ENCODE measurements at places on chromosomes 5 and 9.

DNA sequence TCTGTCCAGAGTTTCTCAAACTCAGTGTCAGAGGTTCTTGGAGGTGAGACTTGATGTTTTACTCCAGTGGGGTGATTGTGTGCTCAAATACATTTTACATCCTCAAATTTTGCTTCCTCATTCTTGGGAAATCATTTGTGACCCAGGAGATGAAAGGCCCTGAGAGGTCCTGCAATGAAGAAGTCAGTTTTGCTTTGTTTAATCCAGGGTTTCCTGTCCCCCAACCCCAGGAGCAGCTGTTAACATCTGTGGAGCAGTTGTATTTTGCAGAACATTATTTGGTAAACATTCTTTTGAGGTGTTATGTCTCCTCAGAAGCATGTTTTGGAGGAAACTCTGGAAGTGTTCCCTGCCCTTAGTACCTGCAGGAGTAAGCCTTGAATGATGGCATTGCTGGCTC is 59.8 kb downstream of the DAB2IP start:
- no peak for DNase-seq

DNA sequence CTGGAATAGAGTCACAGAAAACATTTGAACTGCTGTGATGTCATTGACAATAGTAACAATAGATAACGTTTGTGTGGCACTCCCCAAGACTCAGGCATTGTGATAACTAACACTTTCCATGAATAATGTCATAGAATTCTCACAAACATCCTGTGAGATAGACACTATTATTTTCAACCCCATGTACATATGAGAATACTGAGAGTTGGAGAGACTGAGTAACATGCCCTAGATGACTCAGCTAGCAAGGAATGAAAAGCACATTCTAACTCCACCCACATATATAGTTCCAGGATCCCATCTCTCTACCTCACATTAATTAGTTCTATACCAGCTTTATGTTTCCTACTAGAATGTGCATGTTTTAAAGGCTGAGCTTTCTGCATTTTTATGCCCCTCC is 71.4 kb downstream of the ASTN2 start:
- DNase-seq, result no peak

- DNase-seq, result no peak
Measured at GRCh38 chr5:40043916-40044315, 619.1 kb upstream of the DAB2 start.

DNA sequence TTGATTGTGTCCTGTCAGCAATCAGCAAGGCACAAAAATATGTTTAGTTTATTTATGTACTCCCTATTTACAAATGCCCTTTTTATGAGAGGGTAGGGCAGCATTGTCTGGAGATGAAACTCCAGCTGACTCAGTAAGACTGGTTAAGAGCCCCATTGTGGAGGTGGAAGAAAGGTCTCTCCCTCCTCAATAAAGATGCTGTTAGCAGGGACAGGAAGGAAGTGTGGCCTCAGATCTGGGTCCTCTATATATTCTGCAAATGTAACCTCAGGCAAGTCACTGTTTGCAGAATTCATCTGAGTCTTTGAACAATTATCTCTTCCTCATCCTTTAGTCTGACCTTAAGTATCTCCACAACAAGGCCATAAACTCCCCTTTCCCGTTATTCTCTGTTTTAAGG is 48.3 kb upstream of the TRAF1 start:
- no peak for DNase-seq

- DNase-seq, result no peak
Measured at GRCh38 chr5:160649304-160649703, 202.7 kb downstream of the ATP10B start.

- DNase-seq, result no peak
Measured at GRCh38 chr5:180323160-180323559, 30.0 kb downstream of the GFPT2 start.

- DNase-seq, result no peak
Measured at GRCh38 chr5:9502050-9502834, 43.6 kb downstream of the SEMA5A start.

GRCh38 chr9:127832248-127832647 is 22.2 kb downstream of the ENG start:
- DNase-seq, result no peak

GRCh38 chr5:10391130-10391529 is 37.6 kb downstream of the MARCHF6 start:
- no peak for DNase-seq

- DNase-seq, result no peak
Measured at GRCh38 chr9:23581931-23582330, 244.1 kb downstream of the ELAVL2 start.

DNA sequence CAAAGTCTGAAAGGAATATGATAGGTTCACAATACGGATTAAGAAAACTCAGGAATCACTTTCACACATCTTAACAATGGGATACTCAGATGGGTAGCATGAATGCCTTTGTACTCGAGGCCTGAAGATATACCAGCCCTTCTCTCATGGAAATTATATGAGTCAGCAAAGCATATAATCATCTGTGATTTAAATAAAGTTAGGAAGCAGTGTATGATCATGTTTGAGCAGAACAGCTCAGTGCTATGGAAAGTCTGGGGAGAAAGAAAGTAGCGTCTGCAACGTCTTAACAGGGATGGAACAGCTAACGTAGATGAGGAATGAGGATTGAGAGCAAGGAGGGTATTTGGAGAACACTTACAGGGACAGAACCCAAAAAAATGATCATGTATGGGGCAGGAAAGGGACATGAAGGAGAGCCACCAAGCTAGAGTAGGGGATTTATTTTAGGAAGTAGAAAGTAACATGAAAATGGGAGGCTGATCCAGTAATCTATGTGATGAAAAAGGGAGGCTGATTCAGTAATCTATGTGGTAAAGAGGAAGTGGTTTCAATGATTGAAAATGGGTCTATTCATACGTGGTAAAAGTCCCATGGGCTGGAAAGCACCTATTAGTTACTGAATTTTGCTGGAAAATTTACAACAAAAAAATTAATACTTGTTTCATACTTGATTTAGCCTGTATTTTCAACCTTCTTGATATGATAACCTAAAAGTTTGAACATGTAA is 85.9 kb downstream of the GNA14 start:
- DNase-seq, result no peak

- DNase-seq, result no peak
Measured at GRCh38 chr9:128128836-128129590, 1.5 kb upstream of the PTGES2 start.

DNA sequence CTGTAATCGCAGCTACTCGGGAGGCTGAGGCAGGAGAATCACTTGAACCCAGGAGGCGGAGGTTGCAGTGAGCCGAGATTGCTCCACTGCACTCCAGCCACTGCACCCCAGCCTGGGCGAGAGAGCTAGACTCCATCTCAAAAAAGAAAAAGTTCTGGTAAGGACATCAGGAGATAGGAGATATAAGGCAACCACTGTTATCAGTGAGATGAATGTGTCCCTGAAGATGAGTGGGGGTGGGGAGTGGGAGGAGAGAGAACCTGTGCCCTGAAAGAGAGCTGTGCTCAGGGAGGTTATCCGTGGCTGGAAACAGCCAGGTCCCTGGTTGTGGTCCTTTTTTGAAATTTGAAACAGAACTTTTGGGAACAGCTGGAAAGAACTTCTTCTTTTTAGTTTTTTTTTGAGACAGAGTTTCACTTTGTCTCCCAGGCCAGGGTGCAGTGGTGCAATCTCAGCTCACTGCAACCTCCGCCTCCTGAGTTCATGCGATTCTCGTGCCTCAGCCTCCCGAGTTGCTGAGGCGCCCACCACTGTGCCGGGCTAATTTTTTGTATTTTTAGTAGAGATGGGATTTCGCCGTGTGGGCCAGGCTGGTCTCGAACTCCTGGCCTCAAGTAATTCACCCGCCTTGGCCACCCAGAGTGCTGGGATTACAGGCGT is 2.6 kb downstream of the PTPA start:
- DNase-seq, result no peak

- DNase-seq, result no peak
Measured at GRCh38 chr9:120583958-120584369, 4.0 kb upstream of the CDK5RAP2 start.

DNA sequence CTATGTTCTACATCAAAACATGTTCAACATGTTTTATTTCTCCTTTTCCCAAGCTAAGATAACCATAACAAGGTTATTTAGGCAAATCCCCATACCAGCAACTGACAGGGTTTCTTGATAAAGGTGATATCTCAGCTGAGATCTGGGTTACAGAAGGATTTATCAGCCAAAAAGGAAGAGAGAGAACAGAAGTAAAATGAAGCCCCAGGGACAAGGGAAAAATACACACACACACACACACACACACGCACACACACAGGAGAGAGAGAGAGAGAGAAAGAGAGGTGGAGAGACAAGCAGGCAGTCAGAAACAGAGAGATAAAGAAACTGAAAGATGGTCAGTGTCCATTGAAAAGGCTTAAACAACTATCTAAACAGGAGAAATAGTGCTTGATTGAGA is 19.7 kb upstream of the MLLT3 start:
- no peak for DNase-seq

- DNase-seq, result no peak
Measured at GRCh38 chr9:32603914-32604852, 31.2 kb upstream of the NDUFB6 start.

GRCh38 chr5:168179192-168179593 is 112.3 kb upstream of the WWC1 start:
- no peak for DNase-seq

- no peak for DNase-seq
Measured at GRCh38 chr9:30723656-30724055, 1660.8 kb upstream of the ACO1 start.

GRCh38 chr5:14521748-14522147 is 59.8 kb upstream of the OTULINL start:
- DNase-seq, result no peak

- peak; percentile 33 for DNase-seq
Measured at GRCh38 chr5:72956324-72957140, 691 bp downstream of the FCHO2 start.

GRCh38 chr5:149007174-149007573 is 55.7 kb downstream of the SH3TC2 start:
- DNase-seq, result no peak

GRCh38 chr9:96026655-96027213 is 151.2 kb downstream of the ERCC6L2 start:
- no peak for DNase-seq

- no peak for DNase-seq
Measured at GRCh38 chr9:11892401-11892800, 800.8 kb upstream of the TYRP1 start.

DNA sequence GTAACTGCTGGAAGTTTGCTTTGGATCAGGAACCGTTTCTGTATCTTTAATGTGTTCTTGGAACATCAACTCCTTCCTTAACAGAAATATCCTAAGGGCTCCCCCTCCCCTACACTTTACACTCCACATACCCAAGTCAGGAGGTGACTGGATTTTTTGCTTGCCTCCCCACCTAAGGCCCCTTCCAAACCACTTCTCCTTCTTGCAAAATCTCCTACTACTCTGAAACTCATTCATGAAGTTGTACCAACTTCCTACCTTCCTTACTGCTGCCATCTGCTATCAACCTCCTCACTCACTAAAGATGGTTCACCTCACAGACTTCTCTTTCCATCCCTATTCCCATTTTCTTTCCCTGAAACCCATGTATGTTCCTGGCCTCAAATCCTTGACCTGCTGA is 16.1 kb downstream of the TXN start:
- no peak for DNase-seq

- DNase-seq, result no peak
Measured at GRCh38 chr5:181121675-181122561, 9.1 kb downstream of the OR2V1 start.

DNA sequence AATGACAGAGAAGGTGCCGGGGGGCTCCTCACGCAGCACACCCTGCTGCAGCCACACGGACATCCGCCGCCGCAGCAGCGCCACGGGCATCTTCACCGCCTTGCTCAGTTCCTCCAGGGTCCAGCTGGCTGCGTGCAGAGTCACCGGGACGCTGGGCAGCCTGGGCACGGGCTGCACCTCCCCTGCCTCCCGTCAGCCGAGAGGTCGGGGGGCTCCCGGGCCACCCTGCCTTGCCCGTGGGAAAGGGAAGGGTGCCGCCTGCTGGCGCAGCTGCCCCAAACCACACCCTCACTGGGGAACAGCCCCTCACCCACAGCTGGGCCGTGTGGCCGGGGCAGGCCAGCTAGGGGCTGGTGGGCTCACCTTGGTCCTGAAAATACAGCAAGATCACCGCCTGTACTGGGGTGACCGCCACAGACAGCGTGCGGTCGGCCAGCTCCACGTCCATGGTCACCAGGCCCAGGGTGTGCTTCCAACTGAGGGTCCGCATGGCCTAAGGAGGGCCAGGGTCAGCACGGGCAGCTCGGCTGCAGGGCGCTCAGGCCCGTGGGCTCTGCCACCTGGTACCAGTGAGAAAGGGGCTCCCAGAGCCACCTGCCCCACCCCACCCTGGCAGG is 3.6 kb upstream of the TMEM210 start:
- DNase-seq, result no peak

GRCh38 chr5:103785569-103785968 is 223.0 kb upstream of the NUDT12 start:
- no peak for DNase-seq

All from GM12891 (cell line).